Fibroblast of gingiva (primary cell): ENCODE measurements at places on chromosomes 4 and X.

GRCh38 chr4:140019619-140020347 lies 134.2 kb downstream of the MAML3 start:
- no peak for DNase-seq

GRCh38 chrX:134746410-134746785 lies 88.1 kb upstream of the PLAC1 start:
- DNase-seq: no peak

- no peak for DNase-seq
Measured at GRCh38 chrX:128165884-128166408, 113.7 kb upstream of the ACTRT1 start.

DNA sequence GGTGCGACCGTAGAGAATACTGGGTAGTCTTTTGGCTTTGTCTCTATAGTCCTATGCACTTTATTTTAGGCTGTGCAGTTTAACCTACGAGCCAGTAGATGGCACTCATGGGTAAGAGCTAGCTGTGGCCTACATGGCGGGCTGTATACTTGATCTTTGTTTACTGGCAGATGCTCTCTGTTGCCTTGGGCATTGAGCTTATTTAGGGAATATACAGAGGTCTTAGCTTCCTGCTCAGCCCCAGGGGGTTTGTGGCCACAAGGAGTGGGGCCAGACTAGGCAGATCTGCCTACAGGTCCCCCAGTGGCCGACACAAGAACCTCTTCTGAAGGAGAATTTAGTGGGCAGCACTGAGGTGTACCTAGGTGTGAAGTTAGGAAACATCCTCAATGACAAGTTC lies 227.6 kb upstream of the HDX start:
- DNase-seq: peak; percentile 12

DNA sequence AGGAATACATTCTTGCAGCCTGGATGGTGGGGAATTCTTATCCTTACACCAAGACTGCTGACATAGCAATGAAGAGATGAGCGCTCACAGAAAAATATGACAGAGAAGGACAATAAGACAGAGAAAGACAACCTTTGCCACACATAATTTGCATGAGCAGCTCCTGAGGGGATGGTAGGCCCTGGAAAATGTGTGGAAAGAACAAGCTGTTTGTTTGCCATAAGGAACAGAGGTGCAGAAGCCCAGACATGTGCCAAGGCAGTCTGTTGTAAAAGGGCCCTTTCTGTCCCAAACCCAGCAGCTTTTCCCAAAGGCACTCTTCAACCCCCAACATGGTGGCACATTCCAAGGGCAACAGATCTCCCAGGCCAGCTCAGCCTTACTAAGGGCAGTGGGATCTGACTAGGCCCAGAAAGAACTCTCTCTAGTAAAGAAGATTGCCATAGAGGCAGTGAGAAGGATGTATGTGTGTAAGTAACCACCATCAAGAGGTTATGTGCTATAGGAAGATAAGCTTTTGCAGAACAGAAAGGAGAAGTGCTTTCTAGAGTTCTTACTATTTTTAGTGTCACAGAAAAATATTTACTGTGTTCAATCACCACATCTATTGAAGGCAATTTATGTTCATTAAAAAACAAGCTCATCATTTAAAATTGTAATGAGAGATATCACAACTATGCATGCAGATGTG lies 287.0 kb upstream of the RASGEF1B start:
- no peak for DNase-seq

GRCh38 chr4:114108869-114109268 lies 129.4 kb upstream of the ARSJ start:
- no peak for DNase-seq

DNA sequence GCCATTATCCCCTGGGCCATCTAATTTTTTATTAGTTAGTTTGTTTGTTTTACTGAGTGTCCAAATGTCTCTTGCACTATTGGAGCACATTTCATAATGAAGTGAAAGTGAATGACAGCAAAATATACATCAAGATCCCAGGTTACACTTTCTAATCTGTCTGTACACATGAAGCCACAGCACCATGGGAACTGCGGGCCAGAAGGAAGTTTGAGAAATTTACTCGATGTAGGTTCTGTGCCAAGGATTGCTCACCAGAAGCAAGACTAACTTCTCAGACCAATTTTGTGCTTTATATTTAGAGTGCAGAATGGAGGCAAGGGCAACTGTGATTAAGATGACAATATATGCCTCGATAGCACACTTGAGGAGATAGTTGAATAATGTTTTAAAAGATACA lies 258.0 kb downstream of the COL25A1 start:
- DNase-seq: no peak
